Memory B cell (primary cell): ENCODE measurements at places on chromosomes 2 and 18.

GRCh38 chr2:143615562-143615961, 486.3 kb downstream of the ARHGAP15 start:
- DNase-seq: no peak

- DNase-seq: peak; percentile 96
Measured at GRCh38 chr18:47748847-47749599, 181.4 kb downstream of the SMAD2 start.

GRCh38 chr18:25705650-25706049, 353.7 kb upstream of the ZNF521 start:
- DNase-seq: no peak

GRCh38 chr2:43328832-43329231, 102.4 kb upstream of the ZFP36L2 start:
- DNase-seq: no peak

GRCh38 chr18:23357996-23358594, 95.0 kb upstream of the RIOK3 start:
- no peak for DNase-seq

DNA sequence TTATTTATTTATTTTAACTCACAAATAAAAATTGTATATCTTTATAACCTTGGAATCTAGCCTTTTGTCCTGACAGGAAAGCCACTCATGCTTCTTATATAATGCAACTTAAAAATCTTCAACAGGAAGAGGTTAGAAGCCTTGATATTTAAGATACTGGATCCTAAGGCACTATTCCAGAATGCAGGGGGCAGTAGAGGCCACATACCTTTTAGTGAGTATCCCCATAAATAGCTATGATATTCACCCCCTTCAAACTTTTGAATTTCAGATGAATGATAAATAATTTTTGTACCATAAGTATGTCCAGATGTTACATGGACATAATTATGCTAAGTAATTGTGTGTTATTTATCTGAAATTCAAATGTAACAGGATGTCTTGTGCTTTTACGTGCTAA, 592.7 kb upstream of the VRK2 start:
- DNase-seq: no peak

GRCh38 chr2:218962859-218963492, 3.5 kb downstream of the CDK5R2 start:
- DNase-seq: peak; percentile 52

DNA sequence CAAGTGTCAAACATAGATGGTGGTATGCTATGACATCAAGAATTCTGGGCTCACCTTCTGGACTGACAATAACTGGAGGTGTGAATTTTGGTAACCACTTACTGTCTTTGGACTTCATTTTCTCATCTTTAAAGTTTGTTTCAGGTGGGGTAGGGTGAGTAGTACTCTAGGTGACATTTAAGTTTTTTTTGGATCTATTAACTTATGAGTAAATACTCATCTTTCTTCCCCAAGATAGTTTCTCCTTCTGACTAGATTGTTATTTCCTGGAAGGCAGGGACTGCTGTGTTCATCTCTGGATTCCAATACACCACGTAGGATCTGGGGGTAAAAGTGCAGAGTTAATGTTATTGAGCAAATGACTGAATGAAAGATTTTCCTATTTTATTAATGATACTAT, 55.9 kb downstream of the ICOS start:
- DNase-seq: no peak

- no peak for DNase-seq
Measured at GRCh38 chr2:24730481-24730880, 62.7 kb downstream of the PTRHD1 start.

DNA sequence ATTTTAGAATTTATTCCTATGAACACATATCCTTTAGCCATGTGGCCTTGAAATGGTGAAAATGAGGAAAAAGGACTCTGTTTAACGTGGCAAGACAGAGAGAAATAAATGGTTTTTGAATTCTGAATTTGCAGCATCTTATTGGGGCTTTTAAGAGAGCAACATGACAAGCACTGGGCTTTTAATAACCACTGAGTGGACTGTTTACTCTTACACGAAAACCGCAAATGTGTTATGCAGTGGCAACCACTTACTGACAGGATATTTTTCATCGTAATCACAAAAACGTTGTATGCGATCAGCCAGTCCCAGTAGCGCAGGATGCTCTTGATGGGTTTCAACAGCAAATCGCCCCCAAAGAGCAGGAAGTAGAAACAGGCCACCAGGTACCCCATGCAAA, 226.6 kb downstream of the NAPG start:
- DNase-seq: no peak

DNA sequence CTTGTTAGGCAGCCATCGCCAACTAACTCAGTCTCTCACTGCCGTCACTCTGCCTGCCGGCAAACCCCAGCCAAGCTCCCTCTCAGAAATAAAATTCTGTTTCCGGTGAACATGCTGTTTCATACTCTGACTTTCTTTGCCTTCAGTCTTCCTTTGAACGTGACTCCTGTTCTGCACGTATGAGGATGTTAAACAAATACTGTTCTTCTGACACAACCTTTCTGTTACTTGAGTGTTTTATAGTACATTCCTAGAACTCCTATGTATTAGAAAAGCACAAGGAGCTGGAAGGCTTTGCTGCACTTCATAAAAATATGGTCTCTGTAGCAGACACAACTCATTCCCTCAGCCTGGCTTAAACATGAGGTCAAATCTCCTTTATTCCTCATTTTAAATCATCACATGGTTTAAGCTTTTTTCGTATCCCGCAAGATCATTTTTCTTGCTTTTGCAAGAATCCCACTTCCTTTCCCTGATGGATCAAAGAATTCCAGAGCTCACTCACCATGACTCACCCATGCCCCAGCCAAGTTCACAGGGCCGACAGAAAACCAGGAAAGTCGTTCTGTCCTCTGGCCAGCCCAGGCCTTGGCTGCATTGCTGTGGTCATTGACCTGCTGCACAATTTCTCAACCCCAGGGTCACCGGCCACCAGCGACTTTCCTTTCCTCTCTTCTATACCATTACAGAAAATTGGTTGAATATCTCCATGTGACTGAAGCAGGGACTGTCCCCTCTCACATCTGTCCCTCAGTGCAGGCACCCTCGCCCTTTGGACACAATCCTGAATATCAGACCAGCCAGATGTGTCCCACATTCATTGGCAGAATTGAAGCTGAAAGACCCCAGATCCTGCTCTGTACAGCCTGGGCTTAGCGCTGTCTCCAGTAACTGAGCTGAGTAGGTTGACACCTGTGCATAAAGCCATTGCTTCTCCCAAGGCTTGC, 183.1 kb upstream of the ARL4C start:
- DNase-seq: no peak

DNA sequence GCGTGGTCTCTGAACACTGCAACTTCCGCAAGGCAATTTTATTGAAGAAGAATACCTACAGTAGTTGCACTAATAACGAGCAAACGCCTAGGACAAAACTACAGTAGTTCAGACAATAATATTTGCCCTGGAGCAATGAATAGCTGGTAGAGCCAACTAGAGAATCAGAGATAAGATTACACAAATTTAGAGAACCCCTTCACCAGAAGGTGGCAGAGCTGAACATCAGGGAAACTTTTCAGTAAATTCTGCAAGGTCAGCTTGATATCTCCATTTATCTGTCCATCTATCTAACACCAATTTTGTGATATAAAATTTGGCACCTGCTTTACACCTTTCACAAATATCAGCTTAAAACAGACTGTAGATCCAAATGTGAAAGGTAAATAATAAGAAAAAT, 43.8 kb downstream of the CDH19 start:
- no peak for DNase-seq

GRCh38 chr2:119174993-119175347, 16.4 kb upstream of the C1QL2 start:
- no peak for DNase-seq

GRCh38 chr2:178990533-178991241, 59.2 kb downstream of the CCDC141 start:
- DNase-seq: no peak

DNA sequence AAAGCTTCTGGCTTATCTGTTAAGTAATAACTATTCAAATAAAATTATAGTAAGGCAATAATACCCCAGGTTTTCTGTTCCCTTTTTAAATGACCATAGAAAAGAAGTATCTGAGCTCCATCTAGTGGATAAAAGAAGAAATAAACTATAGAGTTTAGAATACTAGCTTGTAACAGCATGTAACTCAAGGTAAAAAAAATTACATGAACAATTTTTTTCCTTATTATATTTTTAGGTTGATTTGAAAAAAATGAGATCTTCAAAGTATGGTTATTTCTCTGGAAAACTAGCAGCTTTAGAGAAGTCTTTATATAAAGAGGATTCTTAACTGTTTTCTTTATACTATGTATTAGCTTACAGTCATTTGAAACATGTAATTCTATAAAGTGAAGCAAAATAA, 58.1 kb downstream of the NCKAP1 start:
- no peak for DNase-seq

DNA sequence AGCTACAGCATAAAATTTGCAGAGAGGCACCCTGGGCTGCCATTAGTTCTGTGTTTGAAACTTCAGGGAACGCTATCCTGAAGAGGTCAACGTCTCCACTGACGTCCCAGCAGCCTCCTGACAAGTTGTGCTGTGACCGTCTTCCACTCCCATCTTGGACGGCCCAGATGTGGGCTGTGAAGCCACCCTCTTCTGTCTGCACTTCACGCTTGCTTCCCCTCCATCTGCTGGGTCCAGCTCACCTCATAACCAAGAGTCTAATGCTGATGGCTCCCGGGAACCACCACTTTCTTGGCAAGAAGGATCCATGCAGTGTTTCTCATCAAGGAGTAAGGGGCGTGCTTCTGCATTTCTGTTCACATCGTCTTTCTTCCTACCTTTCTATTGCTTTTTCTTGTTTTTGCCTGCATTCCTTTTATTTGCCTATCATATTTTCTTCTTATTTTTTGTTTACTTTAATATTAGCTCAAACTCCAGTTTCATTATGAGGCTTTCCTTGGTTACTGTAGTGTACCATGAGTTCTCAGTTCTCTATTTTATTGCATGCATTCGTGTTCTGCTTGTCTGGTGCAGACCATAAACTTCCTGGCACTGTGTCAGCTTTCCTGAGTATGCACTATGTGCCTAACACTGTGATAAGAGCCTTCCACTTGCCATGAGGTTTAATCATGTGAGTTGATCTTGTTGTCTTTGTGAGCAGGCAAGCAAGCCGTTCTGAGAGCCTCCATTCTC, 631.8 kb upstream of the RAB6C start:
- DNase-seq: no peak

DNA sequence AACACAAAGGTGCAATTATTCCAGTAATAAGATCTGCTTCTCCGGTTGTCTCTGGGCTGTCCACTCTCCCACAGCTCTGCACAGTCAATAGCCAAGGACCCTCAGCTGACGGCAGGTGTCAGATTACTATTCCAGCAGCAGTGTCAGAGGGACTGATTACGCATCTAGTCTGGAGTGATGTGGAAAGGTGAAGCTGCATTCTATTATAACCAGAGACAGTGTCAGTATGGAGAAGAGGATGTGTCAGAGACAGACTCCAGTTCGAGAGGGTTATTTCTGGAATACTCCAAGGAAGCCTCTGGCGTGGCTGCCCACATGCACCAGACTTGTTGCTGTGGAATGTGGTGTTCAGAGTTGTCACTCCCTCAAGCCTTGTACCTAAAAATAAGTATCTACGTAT, 163.6 kb upstream of the TMEM200C start:
- no peak for DNase-seq

- no peak for DNase-seq
Measured at GRCh38 chr2:113169002-113169530, 4.7 kb upstream of the PSD4 start.

DNA sequence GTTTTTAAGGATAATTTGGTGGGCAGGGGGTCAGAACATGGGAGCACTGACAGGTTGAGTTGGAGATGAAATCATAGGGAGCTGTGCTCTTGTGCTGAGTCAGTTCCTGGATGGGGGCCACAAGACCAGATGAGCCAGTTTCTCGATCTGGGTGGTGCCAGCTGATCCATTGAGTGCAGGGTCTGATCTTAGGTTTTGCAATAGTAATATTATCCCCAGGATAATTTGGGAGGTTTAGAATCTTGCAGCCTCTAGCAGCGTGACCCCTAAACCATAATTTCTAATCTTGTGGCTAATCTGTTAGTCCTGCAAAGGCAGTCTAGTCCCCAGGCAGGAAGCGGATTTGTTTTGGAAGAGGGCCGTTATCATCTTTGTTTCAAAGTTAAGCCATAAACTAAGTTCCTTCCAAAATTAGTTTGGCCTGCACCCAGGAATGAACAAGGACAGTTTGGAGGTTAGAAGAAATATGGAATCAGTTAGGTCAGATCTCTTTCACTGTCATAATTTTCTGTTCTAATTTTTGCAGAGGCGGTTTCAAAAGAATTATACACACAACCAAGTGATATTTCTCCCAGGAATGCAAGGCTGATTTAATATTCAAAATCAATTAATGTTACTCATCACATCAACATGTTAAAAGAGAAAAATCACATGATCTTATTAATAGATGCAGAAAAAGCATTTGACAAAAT, 23.0 kb downstream of the DBI start:
- no peak for DNase-seq

GRCh38 chr2:70994009-70994698, 519 bp downstream of the TEX261 start:
- no peak for DNase-seq

- no peak for DNase-seq
Measured at GRCh38 chr2:24179683-24180082, 4.8 kb downstream of the FAM228A start.

DNA sequence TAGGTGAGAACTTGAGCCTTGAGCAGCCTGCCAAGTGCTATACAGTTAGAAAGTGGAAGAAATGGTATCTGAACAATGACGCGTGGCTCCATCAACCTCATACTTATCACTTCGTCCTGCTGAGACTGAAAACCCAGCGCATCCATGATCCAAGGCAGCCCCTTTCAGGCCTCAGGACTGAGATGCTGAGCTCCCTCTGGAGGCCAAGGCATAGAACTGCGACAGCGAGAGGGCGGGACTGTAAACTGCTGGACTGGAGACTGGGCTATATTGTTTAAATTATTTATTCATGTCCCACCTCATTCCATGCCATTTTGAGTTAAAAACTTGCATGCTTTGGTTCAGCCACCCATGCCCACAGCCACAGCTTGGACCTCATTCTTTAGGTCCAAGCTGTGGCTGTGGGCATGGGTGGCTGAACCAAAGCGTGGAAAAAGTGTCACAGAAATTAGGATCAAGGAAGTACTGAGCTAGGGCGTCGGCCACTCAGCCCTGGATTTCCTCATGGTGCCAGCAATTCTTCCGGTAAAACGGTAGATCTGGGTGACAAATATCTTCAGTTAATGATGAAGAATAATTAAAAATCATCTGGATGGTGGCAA, 195.5 kb downstream of the L3MBTL4 start:
- DNase-seq: no peak
